Daoy (cell line): ENCODE measurements at places on chromosomes 5 and 9. TPM values are rescaled to one million over a fixed set of nuclear protein-coding genes. Genes with fewer than 3 reads are reported as not detected.

GRCh38 chr9:86281593-86282076 is 703 bp downstream of the ISCA1 start:
- DNase-seq = no peak

The C1QTNF3 gene
- total RNA-seq = 0.11 and 0.89 TPM in 2 replicates

The GFI1B gene
- total RNA-seq = not detected in 2 replicates

The CWC27 gene
- total RNA-seq = 21.6 and 43.3 TPM in 2 replicates

- no peak for DNase-seq
Observed at GRCh38 chr5:44329716-44330115, 59.5 kb downstream of the FGF10 start.

DNA sequence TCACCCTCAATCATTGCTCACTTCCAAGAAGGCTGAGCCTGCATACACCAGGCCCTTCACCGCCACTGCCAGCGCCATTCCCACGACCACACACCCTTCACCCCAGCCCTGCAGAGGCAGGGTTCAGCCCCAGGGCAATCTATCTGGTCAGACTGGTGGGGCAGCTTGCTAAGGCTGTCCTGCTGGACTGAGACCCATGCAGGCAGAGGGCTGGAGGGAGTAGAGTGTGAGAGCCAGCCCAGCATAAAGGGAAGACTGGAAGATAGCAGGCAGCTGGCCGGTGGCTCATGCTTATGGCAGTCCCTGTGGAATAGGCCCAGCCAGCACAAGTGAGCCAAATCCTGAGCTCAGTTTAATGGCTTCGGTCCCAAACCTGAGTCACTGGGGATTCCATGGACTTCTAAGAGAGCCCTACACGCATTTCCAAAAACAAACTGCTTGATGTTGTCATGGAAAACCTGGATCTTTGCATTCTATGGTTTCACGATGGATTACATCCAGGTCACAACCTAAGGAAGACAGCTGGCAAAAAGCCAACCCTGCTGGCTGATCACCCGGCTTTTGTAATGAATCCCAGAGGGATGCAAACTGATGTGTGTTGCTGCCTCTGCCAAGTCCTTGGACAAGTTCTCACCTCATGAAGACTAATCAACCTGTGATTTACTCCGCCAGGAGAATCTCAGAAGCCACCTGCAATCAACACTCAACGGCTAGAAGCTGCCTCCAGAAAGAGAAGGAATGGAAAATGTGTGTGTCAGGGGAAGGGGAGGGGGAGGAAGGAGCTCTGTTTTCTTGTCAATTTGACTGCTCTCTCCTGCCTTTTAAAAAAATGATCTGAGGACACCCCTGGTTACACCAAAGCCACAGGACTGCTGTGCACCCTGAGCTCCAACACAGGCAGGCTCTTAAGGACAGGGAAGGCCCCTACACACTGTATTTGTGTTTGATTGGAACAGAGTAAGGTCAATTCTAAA is 143.6 kb downstream of the LHFPL2 start:
- peak; percentile 97 for DNase-seq

GRCh38 chr5:103532086-103532734 is 30.4 kb downstream of the NUDT12 start:
- no peak for DNase-seq
